ENCODE measurements at places on chromosomes 1 and 21.

GRCh38 chr1:9690440-9691107 is 39.0 kb downstream of the PIK3CD start:
- no peak for DNase-seq

- DNase-seq, result no peak
Measured at GRCh38 chr1:107689159-107689558, 275.8 kb downstream of the VAV3 start.

DNA sequence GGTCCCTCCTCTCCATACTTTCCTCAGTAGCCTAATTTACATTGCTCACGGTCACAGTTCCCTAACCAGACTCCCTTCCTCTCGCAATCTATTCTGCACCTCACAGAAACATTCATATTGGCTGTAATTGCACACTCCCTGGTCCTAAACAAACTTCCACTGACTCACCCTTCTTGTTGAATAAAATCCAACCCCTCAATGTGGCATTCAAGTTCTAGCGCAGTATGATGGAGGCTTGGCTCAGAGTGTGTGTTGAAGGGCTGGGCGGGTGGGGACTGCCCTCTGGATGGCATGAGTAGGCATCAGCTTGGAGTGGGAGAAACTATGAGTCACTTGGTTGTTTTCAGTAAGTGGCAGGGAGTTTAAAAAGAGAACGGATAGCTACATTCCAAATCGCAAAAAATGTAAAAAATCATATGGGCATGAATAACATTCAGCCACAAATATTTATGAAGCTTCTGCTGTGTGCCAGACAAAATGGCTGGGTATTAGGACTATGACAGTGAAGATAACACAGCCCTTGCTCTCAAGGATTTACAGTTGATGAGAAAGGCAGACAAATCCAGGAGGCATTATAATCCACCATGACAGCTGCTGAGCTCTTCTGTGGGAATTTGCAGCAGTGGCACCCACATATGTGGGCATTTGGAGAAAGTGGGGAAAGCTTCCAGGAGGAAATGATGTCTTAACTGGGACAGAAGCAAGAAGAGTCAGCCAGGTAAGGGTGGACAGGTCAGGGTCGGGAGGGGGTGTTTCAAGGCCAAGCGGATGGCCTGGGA is 42.2 kb upstream of the LYST start:
- no peak for DNase-seq

GRCh38 chr1:191615101-191615821 is 543.0 kb upstream of the RGS18 start:
- DNase-seq, result no peak

DNA sequence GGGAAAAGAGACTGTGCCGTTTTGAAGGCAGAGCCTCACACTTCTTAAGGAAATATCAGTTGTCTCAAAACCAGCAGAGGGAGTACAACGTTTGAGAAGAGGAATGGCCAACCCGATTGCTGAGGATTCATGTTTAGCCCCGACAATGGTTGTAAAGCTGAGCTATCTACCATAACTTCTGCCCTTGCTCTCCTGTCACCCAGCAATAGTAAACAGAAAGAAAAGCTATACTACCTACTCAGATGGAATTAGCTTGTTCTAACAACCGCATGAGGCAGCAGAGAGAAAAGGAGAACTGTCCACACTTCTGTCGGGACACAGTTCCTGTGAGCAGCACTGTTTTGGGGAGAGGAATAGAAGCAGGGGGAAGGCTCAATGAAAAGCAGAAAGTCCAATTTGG is 91.2 kb downstream of the SLC45A1 start:
- no peak for DNase-seq

DNA sequence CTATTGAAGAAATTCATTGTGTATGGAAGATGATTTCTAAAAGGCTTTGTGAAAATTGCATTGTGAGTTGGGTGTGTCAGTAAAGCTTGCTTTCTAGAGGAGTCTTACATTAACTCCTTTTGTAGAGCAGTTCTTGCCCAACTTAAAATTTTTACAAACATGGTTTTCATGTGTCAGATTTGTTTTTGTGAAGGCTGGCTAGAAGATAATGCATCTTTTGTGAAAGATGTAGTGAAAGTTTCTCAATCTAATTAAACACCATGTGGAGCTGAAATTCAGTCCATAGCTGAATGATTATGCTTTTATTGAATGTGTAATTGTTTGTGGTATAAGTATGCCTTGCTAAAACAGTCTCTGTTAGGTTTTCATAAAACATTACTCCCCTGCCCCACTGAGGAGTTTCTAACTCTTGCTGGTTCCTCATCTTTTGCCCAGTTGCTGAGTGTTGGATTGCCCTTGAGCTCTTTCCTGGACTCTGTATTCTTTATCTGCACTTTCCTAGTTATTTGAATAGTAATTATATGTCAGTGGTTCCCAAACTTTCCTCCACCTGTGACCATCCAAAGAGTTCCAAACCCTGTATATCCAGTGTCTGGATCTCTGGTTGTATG is 38.0 kb downstream of the KCTD3 start:
- no peak for DNase-seq

- DNase-seq, result no peak
Measured at GRCh38 chr1:199995096-199995685, 32.3 kb upstream of the NR5A2 start.

- no peak for DNase-seq
Measured at GRCh38 chr1:203465948-203466347, 9.7 kb upstream of the PRELP start.

DNA sequence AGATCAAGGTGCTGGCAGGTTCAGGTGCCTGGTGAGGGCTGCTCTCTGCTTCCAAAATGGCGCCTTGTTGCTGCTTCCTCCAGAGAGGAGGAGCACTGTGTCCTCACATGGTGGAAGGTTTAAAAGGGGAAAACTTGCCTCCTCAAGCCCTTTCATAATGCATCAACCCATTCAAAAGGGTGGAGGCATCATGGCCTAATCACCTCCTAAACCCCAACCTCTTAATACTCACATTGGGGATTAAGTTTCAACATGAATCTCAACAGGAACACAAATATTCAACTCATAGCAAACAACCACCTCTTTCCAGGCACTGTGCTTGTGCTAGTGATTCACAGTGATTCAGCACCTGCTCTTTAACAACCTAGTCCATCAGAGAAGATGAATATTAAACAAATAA is 4.2 kb downstream of the S100A12 start:
- DNase-seq, result no peak

- DNase-seq, result no peak
Measured at GRCh38 chr1:224458996-224459395, 24.4 kb upstream of the WDR26 start.

- DNase-seq, result no peak
Measured at GRCh38 chr1:198462365-198463019, 78.0 kb downstream of the ATP6V1G3 start.

Data from immature natural killer cell (primary cell).